ENCODE measurements at places on chromosomes 3 and 15.

DNA sequence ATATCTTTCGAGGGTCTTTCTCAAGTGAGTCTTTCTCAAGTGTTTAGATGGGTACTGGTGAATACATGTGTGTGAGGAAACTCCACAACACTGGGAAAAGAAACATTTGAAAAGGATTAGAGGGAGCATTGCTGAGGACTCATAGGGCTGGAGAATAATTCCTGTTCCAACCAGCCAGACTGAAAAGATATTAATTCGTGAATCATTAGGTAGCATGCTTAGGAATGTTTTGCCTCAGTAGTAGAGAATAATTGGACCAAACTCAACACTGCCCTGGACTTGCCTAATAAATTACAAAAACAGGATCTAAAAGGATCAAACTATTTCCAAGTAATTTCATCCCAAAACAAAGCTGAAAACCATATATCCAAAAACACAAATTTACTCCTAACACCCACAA, 17.3 kb downstream of the PP2D1 start:
- no peak for DNase-seq

DNA sequence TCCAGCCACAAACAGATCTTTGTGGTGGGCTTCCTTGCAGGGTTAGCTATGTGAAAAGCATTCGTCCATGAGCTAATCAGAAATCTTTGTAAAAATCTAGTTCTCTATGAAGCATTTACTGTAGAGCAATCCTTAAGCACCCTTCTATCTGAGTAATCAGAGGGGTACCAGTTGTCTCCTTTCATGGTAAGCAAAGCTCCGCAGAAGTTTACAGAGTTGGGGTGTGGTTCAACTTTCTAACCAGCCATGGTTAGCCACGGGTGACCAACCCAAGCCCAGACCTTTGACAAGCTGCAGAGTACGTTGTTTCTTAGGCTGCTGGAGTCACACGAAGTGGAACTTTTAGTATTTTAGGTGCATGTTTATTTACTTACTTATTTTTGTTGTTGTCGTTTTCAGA, 77.4 kb downstream of the FLNB start:
- no peak for DNase-seq

DNA sequence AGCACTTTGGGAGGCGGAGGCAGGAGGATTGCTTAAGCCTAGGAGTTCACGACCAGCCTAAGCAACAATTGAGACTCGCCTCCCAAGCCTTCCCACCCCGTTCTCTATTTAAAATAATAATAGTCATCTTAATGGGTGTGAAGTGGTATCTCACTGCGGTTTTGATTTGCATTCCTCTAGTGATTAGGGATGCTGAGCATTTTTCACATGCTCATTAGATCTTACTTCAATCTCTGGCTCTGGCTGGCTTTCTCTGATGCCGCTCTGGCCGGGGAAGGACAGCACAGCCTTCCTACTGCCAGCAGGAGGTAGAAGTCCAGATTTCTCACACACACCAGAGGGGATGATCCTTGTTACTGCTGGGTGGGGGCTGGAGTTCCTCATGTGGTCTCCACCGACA, 7.4 kb upstream of the EIF4A2 start:
- no peak for DNase-seq

GRCh38 chr15:42549741-42550392, 1.2 kb downstream of the HAUS2 start:
- DNase-seq, result no peak

- peak; percentile 74 for DNase-seq
Observed at GRCh38 chr3:181564222-181564621, 147.5 kb upstream of the SOX2 start.

DNA sequence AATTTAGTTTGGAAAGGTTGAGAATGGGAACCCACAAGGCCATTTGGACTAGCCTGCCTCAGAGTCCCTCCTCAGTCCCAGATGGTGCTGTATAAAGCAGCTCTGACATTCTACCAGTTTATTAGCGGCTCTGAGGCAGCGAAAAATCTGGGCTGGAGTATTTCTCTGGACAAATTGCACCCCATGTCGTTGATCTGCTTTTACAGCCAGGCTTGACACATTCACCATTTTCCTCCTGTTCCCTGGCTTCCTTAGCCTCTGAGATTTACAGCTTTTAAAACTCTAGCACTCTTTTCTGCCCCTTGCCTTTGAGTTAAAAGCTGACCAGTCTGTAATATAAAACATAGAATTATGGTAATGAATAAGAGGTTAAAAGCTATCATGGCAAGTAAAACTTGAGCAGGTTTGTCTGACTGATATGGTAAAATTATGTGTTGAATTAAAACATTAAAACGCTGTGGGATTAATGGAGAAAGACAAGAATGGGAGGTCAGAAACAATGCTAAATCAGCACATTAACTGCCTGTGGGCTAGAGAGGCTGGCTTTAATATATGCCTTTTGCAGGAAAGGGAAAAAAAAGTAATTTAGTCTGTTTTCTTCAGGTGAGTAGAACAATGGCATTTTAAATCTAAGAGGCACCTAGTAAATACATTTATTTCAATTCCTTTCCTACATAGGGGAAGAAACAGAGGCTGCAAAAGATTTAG, 131.2 kb downstream of the MCTP2 start:
- DNase-seq, result no peak

DNA sequence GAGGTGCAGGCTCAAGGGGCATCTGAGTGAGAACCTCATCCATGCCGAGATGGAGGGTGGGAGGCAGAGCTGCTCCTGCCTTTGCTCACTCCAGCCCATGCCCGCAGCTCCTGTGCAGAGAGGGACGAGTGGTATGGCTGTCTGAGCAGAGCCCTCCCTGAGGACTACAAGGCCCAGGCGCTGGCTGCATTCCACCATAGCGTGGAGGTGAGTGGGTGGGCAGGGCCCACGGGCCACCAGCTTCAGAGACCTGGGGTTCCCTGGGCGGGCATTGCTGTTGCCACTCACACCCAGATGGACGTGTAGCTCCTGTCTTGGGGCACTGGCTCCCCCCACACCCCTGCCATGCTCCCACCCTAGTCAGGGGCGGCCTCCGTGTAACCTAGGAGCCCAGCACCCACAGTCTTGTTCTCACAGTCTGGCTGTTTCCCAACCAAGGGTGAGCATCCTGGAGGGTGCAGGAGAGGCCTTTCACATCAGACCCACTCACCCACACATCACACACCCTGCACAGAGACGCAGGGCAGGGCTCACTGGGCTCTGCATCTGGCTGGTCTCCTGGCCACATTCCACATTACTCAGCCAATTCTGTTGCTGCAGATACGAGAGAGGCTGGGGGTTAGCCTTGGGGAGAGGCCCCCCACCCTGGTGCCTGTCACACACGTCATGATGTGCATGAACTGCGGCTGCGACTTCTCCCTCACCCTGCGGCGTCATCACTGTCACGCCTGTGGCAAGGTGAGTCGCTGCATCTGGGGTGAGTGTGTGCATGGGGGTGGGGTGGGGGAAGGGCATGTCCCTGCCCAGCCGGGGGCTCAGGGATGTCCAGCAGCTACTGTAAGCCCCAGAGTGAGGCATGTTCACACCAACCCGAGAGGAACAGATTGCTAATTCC, 25.3 kb upstream of the NR2C2 start:
- DNase-seq, result no peak

DNA sequence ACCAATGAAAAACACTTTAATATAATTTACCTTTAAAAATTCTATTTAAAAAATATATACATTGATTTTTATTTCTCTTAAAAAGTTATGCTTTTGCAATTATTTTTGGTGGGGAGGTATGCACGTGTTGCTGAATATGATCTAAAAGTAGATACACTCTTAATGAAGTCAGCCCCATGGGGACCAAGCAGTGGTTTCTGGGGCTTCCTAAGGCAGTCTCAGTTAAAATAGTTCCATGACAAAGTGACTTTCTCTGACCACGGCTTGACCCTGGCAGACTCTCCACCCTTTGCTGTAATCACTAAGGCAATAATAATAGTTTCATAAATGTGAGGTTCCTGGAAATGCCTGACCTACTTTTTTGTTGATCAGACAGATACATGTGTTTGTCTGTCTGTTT, 50.4 kb downstream of the CCR4 start:
- DNase-seq, result no peak

- DNase-seq, result no peak
Observed at GRCh38 chr15:73530649-73531048, 87.7 kb downstream of the REC114 start.

GRCh38 chr15:50066202-50066601, 52.8 kb downstream of the ATP8B4 start:
- DNase-seq, result no peak

GRCh38 chr3:68706536-68706935, 225.8 kb downstream of the TAFA4 start:
- DNase-seq, result no peak

GRCh38 chr3:81339040-81339845, 422.2 kb downstream of the GBE1 start:
- DNase-seq, result peak; percentile 15

DNA sequence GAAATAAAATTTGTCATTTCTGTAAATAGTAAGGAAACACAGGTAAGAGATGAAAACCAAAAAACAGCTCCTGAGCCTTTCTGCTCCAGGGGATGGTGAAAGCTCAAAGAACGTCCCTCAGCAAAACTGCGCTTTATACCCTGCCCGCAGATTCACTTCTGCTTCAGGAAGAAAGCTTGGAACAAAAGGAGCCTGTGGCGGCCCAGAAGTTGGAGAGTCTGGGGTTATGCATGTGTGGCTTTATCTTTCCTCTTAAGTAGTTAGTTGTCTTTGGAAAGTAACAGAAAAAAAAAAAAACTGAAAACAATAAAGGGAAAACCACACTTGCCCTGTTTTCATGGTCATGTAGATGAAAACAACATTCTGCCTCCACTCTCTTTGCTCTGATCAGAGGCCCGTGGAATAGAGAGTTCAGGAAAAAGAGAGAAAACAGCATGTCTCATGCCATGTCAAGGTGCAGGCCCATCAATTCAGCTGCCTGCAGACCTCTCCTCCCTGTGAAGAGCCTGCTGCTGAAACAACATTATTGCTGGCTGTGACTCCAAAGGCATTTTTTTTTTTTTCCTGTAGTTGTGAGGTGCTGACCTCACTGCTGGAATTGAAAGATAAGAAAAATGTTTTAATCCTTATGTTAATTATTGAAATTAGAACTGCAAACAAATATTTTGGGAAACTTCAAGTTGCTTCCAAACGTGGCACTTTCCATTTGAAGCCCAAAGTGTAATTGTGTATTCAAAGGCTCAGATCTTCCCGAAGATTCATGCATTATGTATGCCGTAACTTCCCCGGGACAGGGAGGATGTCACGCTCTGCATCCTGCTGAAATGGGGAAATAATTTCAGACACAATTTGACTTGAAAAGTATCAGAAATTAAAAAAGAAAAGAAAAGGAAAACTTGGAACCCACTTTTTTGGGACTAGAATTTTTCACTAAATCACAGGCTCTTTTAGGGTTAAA, 108.4 kb upstream of the ZNF385D start:
- DNase-seq, result no peak

DNA sequence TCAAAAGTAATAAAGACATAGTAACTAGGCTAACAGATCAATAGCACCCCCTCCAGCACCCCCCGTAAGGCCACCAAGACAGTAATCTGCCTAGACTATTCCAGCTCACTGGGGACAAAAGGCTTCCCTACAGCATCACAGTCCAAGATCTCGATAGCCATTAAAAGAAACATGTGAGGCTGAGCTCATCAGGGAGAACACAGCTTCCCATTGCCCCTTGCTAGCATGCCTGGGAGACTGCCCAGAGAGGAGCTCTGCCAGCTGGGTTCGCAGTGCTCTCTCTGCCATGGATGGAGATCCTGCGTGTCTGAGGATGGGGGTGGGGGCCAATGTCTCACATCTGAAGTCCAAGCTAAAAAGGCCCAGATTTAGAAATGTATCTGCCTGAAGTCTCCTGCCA, 17.8 kb downstream of the LRIG1 start:
- peak; percentile 99 for DNase-seq

DNA sequence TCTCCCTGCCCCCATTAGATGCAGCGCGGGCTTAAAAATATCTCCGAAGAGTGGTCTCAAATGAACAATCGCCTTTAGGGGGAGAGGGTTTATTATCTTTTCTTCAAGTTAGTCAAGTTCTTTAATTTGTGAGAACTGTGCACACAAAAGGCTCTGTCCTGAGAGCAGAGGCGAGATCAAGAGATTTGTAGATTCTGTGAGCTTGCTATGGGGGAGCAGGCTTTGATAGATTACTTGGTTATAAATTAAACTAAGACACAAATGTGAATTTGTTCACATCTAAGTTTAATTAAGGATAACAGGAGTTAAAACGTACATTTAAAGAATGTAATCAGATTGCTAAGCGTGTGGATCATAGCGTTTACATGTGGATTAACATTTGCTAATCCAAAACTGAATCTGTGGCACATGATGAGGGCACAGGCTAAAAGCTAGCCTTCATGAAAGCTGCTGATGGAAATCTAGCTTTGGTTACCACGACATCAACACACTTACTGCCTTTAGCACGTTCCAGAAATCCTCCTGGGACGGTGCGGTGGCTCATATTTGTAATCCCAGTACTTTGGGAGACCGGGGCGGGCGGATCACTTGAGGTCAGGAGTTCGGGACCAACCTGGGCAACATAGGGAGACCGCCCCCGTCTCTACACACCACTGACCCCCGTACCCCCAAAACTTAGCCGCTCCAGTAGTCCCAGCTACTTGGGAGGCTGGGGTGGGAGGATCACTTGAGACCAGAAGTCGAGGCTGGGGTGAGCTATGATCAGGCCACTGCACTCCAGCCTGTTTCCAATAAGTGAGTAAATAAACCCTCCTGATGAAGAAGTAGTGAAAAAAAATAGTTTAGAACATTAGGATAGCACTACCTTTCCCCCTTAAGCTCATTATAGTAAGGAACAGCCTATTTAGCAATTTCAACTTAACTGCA, 1.0 kb upstream of the PRTG start:
- no peak for DNase-seq

DNA sequence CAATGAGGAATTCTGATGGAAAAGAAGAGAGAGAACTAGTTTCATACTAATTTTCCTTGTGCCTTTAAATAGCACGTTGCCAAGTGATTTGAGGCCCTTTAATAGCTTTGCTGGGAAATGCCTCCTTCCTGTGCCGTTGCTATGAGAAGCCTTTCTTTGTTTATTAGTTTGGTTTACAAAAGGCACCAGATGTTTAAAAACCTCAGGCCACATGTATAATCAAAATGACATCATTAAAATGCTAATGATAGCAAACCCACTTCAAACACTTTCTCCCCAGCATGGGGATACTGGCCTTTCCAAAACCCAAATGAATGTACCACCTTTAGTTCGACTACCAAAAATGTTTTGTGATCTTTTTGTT, 50.0 kb upstream of the TBC1D23 start:
- no peak for DNase-seq

DNA sequence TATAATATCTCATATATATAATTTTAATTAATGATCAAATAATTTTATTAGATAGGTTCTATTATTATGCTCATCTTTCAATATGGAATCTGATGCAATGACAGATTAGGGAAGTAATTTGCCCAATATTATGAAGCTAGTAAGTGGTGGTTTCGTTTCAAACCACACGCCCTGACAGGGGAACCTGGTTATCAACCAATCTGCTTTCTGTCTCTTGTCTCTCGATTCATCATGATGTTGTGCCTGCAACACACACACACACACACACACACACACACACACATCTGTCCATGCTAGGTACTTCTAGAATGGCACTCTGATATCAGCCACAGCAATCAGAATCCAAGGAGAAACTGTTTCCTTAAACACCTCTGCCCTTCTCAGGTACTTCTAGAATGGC, 128.4 kb downstream of the ZBBX start:
- no peak for DNase-seq

- DNase-seq, result no peak
Observed at GRCh38 chr3:183586477-183586876, 31.0 kb upstream of the KLHL6 start.

Measured in pons (tissue), 1 donor.